ENCODE measurements at places on chromosomes 3 and 15.

- DNase-seq: no peak
These were observed 13.1 kb downstream of the RASA2 start for GRCh38 chr3:141499965-141500364.

- DNase-seq: no peak
These were observed 86.3 kb upstream of the PRICKLE2 start for GRCh38 chr3:64311424-64312061.

- DNase-seq: no peak
These were observed 479.8 kb upstream of the TBL1XR1 start for GRCh38 chr3:177676947-177677587.

GRCh38 chr3:37015642-37016041 lies 22.3 kb downstream of the MLH1 start:
- no peak for DNase-seq

- no peak for DNase-seq
These were observed 8.3 kb downstream of the B3GALNT1 start for GRCh38 chr3:161096771-161097367.

GRCh38 chr15:37765786-37766185 lies 168.7 kb upstream of the TMCO5A start:
- DNase-seq: no peak

GRCh38 chr3:15858547-15859506 lies 61.0 kb upstream of the ANKRD28 start:
- DNase-seq: peak; percentile 54

GRCh38 chr15:74123131-74123429 lies 7.3 kb upstream of the ISLR2 start:
- DNase-seq: no peak

DNA sequence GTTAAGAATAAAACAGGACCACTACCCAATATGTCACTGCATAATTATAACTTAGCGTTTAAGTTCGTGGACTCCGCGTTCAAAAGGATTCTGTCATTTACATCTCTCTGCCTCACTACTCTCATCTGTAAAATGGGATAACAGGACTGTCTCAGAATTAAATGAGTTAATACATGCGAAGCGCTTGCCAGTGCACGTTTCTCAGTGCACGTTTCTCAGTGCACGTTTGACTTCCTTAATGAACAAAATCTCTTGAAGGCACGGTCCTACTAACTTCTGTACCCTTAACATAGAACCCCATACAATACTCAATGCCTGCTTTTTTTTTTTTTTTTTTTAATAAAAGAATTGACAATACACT lies 499 bp downstream of the RABL3 start:
- DNase-seq: no peak

GRCh38 chr15:80709542-80709941 lies 14.4 kb downstream of the ABHD17C start:
- DNase-seq: no peak

GRCh38 chr3:30302027-30302426 lies 304.4 kb upstream of the TGFBR2 start:
- no peak for DNase-seq

GRCh38 chr3:48656061-48656840 lies 6.4 kb downstream of the CELSR3 start:
- DNase-seq: peak; percentile 78

DNA sequence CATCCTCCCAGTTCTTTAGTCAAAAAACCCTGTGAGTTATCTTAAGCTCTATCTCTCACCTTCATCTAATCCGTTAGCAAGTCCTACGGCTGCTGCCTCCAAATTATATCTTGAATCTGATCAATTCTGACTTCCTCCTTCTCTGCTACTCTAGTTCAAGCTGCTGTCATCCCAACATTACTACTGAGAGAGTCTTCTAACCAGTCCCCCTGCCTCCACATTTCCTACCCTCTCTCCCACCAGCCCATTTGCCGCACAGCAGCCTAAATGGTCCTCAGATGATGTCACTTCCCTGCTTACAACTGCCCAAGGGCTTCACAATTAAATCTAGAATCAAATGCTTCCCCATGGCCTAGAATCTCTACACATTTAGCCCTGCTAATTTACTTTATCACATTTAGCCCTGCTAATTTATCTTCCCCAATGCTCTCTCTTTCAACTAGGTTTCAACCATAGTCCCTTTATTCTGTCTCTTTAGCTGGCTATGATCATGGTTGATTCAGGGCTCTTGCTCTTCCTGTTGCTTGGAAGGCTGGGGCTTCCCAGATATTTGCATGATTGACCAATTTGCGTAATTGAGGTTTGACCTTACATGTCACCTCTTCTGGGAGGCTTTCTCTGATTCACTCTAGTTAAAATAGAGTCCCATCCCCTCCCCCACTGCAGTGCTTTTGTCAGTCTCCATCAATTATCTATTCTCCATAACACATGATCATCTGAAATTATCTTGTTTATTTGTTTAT lies 11.0 kb upstream of the ARL14 start:
- DNase-seq: no peak

- DNase-seq: no peak
These were observed 124.2 kb upstream of the PLAAT1 start for GRCh38 chr3:193116871-193117270.

Data from activated effector memory CD4-positive, alpha-beta T cell treated with Interleukin-2 at 50 U/mL for 16 hours (primary cell).